ENCODE measurements at places on chromosomes 2 and 18.

- no peak for DNase-seq
These were observed 358.5 kb upstream of the HNRNPA3 start for GRCh38 chr2:176854062-176854461.

GRCh38 chr18:32815881-32816280 is 43.1 kb upstream of the KLHL14 start:
- no peak for DNase-seq

DNA sequence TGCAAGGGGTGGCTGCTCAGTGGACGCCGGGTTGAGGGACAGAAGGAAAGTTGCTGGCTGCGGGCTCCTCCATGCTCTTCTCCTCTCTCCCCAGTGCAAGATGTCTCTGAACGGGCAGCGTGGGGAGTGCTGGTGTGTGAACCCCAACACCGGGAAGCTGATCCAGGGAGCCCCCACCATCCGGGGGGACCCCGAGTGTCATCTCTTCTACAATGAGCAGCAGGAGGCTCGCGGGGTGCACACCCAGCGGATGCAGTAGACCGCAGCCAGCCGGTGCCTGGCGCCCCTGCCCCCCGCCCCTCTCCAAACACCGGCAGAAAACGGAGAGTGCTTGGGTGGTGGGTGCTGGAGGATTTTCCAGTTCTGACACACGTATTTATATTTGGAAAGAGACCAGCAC is 30.6 kb downstream of the IGFBP2 start:
- DNase-seq, result no peak

- no peak for DNase-seq
These were observed 204.6 kb downstream of the TRIB2 start for GRCh38 chr2:12921321-12921720.

GRCh38 chr2:63301481-63301880 is 250.9 kb downstream of the OTX1 start:
- no peak for DNase-seq

DNA sequence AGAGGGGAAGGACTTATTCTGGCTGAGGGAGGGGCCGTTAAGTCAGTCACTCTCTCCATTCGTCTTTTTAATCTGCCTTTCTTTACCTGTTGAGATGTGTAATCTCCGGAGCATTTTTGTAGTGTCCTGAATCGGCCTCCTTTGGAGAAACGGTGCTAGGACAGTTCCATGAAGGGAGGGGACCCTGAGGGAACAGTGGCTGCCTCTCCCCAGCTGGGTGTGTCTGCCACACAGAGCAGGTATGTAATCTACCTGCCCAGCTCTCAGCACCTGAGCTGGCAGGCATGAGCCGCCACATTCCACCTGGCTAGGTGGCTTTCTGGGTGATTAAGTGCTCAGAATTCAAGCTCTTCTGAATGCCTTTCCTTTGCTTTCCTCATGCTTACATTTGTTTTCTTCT is 131.2 kb downstream of the WDSUB1 start:
- DNase-seq, result no peak

- DNase-seq, result no peak
These were observed 44.9 kb downstream of the ANKMY1 start for GRCh38 chr2:240512666-240513535.

DNA sequence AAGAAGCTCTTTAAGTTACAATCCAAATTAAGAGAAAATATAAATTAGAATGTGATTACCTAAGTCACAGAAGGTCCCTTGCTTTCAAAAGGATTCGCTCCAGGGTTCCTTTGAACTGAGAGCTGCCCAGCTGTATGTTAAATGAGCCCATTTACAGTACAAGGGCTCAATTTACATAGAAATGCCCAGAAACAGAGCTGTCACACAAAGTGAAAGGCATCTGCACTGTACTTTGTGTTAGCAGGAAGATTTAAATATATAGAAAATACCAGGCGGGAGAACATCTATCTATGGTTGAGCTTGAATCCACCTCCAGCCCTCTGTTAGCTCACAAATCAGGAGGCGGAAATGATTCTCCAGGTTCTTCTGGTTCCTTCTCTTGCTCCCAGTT is 272.9 kb downstream of the PAX3 start:
- DNase-seq, result no peak

DNA sequence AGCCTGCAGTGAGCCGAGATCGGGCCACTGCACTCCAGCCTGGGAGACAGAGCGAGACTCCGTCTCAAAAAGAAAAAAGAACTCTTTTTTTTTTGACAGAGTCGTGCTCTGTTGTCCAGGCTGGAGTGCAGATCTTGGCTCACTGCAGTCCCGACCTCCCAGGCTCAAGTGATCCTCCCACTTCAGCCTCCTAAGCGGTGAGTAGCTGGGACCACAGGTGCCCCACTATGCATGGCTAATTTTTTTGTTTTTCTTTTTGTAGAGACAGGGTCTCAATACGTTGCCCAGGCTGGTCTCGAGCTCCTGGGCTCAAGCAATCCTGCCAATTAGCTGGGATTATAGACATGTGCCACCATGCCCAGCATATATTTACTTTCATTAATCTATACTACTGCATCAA is 12.5 kb upstream of the INO80D start:
- no peak for DNase-seq

GRCh38 chr18:3616142-3616541 is 166.2 kb downstream of the TGIF1 start:
- DNase-seq, result no peak

- DNase-seq, result no peak
These were observed 659.5 kb downstream of the TSN start for GRCh38 chr2:122414902-122415301.

GRCh38 chr18:28903306-28903705 is 726.4 kb upstream of the CDH2 start:
- no peak for DNase-seq

GRCh38 chr2:158740621-158741020 is 54.5 kb upstream of the DAPL1 start:
- DNase-seq, result no peak

DNA sequence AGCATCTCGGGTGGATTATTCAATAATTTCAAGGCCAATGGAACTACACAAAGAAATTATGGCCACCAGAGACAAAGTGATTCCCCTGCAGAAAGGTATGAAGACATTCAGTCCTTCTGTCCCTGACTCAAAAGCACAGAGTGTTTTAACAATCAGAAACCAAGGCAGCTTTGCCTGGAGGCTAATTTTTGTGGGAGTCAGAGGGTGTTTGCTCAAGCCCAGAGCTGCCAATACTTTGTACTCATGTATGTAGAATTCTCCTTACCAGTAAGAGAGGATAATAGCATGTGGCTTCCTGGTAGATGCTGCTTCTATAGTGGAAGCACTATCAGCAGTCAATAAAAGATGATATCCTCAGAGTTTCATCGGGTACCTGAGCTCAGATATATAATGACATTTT is 178.4 kb downstream of the KCNE4 start:
- no peak for DNase-seq

GRCh38 chr2:40450796-40451430 is 977 bp downstream of the SLC8A1 start:
- DNase-seq, result peak; percentile 51

GRCh38 chr18:61697306-61697909 is 195.4 kb downstream of the RNF152 start:
- DNase-seq, result no peak

- DNase-seq, result no peak
These were observed 161.5 kb downstream of the NAPG start for GRCh38 chr18:10687161-10687925.

- no peak for DNase-seq
These were observed 70.9 kb downstream of the PIEZO2 start for GRCh38 chr18:11078491-11078890.

DNA sequence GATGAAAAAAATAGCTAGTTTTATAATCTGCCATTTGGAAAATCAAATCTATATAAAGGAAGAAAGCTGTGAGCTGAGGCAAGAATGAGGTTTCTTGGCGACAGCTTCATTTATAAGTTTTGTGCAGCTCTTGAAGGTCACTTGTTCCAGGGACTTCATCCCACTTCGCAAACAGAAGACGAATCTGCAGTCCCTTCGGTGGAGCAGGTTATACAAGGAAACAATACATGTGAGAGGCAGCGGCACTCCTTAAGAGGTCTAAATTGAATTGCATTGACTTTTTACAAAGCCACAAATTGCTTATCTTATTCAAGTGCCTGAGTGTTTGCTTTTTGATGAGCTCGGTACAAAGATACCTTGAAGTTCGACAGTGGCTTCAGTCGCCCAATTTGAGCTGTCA is 72.2 kb downstream of the C1QL2 start:
- no peak for DNase-seq

DNA sequence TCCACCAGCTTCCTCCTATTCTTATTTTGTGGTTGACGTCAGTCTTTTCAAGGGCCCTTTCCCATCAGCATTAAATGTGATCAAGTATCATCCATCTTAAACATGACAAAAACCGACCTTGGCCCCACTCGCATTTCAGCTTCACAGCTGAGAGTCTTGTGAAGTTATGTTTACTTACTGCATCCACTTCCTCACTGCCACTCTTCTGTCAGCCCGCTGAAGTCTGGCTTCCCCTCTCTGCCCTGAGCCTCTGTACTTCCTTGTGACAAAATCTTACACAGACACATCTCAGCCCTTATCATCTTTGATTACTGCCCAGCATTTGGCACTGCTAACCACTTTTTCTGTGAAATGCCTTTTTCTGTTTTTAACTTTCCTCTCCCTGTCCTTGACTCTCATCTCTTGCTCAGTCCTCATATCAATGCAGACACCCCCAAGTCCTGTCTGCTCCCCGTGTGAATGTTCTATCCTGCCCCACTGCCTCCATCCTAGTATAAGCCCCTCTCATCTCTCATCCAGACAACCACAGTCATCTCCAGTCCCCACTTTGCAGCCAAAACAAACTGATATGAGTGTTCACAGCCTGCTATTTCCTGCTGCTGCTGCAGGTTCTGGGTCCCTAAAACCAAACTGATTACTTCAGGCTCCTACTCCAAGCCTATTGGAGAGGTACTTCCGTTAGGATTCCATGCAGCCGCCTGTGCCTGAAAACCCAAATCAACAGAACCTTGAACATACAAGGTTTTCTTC is 31.4 kb downstream of the FOSL2 start:
- no peak for DNase-seq

DNA sequence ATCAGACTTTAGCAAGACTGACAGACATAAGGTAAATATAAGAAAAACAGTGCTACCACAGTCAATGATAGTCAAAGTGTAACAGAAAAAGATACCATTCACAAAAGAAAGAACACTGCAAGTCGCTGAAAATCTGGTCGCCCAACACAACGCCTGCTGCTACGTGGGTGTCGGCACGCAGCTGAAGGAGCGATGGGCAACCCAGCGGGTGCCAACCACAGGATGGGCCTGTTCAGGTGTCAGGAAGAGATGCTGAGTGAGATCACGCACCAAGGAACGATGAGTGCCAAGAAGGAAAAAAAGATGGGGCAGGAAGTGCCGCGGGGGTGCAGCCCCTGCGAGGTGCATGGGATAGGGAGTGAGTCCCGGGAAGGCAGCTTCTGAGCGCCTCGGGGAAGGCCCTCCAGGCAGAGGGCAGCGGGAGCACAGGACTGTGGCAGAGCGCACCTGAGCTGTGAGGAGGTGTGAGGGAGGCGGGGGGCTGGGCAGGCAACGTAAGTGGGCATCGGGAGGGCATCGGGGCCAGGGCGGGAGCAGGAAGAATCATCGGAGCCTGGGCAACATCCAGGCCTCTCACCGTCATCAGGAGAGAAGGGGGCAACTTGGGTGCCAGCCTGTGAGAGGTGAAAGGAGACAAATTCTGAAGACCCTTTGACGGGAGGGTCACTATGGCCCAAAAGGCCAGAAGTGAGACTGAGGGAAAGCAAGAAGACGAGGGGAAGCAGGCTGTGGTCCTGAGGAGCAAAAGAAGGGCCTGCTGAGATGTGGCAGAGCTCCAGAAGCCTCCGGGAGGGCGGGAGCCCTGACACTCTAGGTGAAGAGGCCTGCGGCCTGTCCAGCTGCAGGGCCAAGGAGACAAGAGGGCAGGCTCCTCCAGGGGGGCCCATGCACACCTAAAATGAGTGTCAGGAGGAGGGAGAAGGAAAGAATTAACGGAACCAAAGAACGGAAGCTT is 14.8 kb upstream of the MTERF4 start:
- no peak for DNase-seq
